ENCODE measurements at places on chromosomes 11 and 22. TPM values are rescaled to one million over a fixed set of nuclear protein-coding genes. Genes with fewer than 3 reads are reported as not detected.

MMP8 gene
- total RNA-seq, result 0.11 TPM

SLC17A6 gene
- total RNA-seq, result not detected

TUBA8 gene
- total RNA-seq, result 0.62 TPM

DRG1 gene
- 93.1 TPM for total RNA-seq

RBMXL2 gene
- total RNA-seq, result 0.11 TPM

ETS1 gene
- total RNA-seq, result 51.9 TPM

OR52E6 gene
- total RNA-seq, result not detected

OR52I1 gene
- total RNA-seq, result not detected

CEP126 gene
- 1.6 TPM for total RNA-seq

CCDC116 gene
- 0.22 TPM for total RNA-seq

TIMM8B gene
- total RNA-seq, result 34.0 TPM

HBB gene
- total RNA-seq, result not detected

SULT4A1 gene
- not detected for total RNA-seq

DCPS gene
- 12.2 TPM for total RNA-seq

POU2AF2 gene
- not detected for total RNA-seq

RAB39A gene
- not detected for total RNA-seq

MAPK11 gene
- 7.4 TPM for total RNA-seq

E2F8 gene
- 2.0 TPM for total RNA-seq

OR51I1 gene
- 0.11 TPM for total RNA-seq

PRODH gene
- not detected for total RNA-seq

SLC22A25 gene
- total RNA-seq, result not detected

RASD2 gene
- under 0.01 TPM for total RNA-seq

CENPM gene
- total RNA-seq, result 37.2 TPM

WT1 gene
- total RNA-seq, result 6.9 TPM

MMP11 gene
- 14.2 TPM for total RNA-seq

KDELR3 gene
- total RNA-seq, result 98.8 TPM

OVOL1 gene
- total RNA-seq, result not detected

IGF2 gene
- total RNA-seq, result 0.11 TPM

P2RY6 gene
- total RNA-seq, result 0.12 TPM

All from uterine smooth muscle cell (primary cell).